ENCODE measurements at places on chromosomes 7 and 10. TPM values are rescaled to one million over a fixed set of nuclear protein-coding genes. Genes with fewer than 3 reads are reported as not detected.

- DNase-seq = no peak
These were observed 48.6 kb downstream of the ARHGAP21 start for GRCh38 chr10:24674892-24675632.

DNA sequence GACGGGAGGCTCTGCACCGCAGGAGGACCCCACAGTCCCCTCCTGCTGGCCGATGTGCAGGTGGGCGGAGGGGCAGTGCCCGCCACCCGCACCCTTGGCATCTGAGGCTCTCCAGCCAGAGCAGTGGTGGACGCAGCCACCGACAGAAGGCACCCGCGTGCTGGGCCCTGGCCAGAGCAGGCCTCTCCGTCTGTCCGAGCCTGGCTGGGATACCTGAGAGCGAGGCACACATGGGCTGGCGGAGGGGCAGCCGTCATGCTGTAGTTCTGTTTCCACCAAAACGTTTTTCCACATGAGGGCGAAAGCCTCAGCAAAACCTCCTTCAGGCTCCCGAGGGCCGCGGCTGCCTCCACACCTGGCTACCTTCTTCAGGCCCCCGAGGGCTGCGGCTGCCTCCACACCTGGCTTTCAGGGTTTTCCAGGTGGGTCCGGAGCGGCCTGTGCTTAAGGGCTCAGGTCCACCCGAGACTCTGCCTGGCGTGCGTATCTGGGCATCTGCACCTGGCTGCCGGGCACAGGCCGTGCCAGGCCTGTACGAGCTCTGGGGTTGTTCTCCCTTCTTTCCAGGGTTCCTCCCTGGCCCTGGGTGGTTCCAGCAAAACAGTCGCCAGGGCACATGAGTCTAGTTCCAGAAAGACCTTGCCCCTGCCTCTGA lies 115.5 kb downstream of the INPP5A start:
- DNase-seq = no peak

GRCh38 chr7:7858559-7858958 lies 110.0 kb upstream of the GLCCI1 start:
- DNase-seq = no peak

- peak; percentile 12 for DNase-seq
These were observed 41.3 kb upstream of the SRPK2 start for GRCh38 chr7:105429746-105430612.

GRCh38 chr10:65708057-65708456 lies 1217.8 kb upstream of the LRRTM3 start:
- no peak for DNase-seq

PHTF2 gene
- total RNA-seq = 23.8 TPM

ADAM22 gene
- 3.5 TPM for total RNA-seq

LGI1 gene
- total RNA-seq = not detected

ARHGAP22 gene
- total RNA-seq = not detected

TDRD1 gene
- 0.21 TPM for total RNA-seq

Data from activated naive CD8-positive, alpha-beta T cell treated with anti-CD3 and anti-CD28 coated beads for 36 hours (primary cell).